ENCODE measurements at places on chromosomes 6 and 20.

DNA sequence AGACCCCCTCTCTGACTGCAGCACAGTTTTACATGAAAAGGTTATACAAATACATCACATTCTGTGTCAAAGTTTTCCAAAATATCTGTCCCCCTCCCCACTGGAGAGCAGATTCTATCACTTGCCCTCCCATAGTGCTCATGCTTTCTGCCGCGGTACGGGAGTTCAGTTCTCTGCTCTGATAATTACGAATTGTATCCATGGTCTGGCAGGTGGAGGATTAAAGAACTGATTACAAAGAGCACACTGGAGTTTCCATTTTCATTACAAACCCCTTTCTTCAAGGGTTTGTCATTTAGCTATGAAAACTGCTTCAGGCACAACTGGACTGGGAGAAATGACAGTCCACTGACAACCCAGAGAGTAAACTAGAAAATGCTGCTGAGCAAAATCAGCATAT, 166.0 kb downstream of the PDSS2 start:
- no peak for DNase-seq

GRCh38 chr20:6940048-6940447, 172.6 kb downstream of the BMP2 start:
- no peak for DNase-seq

- DNase-seq, result no peak
These were observed 238.4 kb upstream of the AFDN start for GRCh38 chr6:167588181-167588919.

- no peak for DNase-seq
These were observed 2.5 kb downstream of the TMEM63B start for GRCh38 chr6:44129841-44130322.

- DNase-seq, result no peak
These were observed 52.4 kb downstream of the IPCEF1 start for GRCh38 chr6:154304191-154304590.

Data from RWPE1 (cell line).